ENCODE measurements at places on chromosomes 2 and 18.
A peak's percentile ranks its signal among the peaks of the same experiment; 100 is the strongest.

DNA sequence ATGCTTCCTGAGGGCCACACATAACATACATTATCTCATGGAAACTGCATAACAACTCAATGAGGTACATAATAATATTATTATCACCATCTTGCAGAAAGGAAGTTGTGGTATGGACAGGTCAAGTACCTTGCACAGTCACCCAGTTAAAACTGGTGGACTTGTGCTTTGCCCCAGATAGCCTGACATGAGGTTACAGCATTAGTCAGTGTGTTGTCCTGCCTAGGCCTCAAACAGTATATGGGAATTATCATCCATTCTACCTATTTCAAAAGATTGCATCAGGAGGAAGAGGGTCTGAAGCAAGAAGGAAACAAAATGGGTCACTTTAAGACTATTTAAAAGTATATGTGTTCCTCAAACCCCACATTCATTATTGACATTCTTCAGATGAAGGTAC, 5.4 kb upstream of the ANTXR1 start:
- DNase-seq, result no peak

DNA sequence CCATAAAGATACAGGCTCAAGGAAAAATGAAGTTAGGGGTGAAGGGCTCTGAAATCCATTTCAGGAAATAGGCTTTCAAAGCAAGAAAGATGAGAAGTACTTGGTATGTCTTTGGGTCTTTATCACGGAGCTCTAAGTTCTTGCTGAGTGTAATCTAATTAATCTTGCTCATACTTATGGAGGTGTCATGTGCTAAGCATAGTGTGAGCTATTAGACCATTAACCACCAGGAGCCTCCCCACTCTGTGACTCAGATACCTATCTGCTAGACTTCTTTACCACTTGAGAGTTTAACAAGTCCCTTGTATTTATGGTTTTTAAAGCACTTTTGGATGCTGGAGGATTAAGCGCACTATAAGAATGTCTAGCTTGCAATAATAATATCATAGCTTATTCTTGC, 678.7 kb downstream of the EPHA4 start:
- no peak for DNase-seq

GRCh38 chr2:124884315-124884714, 859.2 kb downstream of the CNTNAP5 start:
- DNase-seq, result no peak

DNA sequence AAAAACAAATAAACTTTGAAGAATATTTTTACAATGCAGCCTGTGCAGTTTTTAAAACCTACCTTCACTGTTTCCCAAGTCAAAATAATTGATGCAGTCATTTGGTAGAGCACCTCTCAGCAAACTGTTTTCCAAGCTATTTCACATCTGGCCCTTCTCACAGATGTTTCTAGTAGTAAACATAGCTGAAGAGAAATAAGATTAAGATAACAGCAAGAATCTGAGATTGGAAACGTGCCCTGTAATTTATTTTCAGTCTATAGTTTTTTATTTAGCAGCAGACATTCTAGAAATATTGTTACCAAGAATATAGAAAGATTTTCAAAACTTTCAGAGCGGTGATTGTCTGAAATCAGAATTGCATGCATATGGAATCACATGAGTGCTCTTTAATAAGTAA, 440.2 kb downstream of the TRIB2 start:
- no peak for DNase-seq

- no peak for DNase-seq
Measured at GRCh38 chr2:155215037-155215707, 516.7 kb downstream of the KCNJ3 start.

DNA sequence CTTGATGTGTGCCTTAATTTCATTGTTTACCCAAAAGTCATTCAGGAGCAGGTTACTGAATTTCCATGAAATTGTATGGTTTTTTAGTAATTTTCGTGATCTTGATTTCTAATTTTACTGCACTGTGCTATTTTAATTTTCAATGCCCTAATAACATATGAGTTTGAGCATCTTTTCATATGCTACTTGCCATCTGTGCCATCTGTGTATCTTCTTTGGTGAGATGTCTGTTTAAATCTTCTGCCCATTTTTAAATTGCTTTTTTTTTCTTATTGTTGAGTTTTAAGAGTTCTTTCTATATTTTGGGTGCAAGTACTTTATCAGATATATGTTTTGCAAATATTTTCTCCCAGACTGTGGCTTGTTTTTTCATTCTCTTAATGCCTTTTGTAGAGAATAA, 165.9 kb downstream of the ST6GAL2 start:
- no peak for DNase-seq

DNA sequence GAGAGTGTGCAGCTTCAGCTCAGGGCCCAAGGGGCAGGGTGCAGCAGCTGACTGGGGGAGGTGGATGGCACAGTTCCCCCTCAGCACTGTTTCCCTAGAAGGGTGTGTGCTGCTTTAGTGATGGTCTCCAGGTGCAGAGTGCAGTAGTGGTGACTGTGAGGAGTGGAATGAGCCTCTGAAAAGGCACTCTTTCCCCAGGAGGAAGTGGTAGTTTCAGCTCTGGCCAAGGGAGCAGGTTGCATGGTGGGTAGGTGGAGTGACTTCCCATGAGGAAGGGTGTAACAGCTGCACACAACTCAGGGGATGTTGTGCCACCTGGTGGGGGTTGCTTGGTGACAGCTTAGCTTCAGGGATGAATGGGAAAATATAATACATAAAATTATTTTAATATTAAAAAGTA, 251.5 kb upstream of the NXPH2 start:
- no peak for DNase-seq

- DNase-seq, result no peak
Measured at GRCh38 chr2:106857882-106858478, 28.0 kb downstream of the ST6GAL2 start.

- DNase-seq, result peak; percentile 22
Measured at GRCh38 chr2:54673501-54673998, 49.9 kb upstream of the EML6 start.

DNA sequence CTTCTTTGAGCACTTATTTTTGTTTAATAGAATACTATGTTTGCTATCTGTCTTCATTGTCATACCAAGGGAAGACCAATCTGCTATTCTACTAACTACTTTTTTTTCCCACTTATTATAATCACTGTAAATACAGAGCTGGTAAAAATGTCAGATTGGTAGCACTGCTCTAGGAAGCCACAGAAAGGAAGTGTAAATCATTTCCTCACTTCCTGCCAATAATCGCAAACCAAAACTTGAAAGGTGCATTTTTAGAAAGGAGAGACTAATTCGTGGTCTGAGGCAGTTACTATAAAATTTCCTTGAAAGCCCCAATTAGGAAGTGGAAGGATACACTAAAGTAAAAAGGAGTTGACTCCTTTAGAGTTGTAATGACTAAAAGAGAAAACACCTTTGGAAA, 13.9 kb upstream of the THSD7B start:
- DNase-seq, result no peak

DNA sequence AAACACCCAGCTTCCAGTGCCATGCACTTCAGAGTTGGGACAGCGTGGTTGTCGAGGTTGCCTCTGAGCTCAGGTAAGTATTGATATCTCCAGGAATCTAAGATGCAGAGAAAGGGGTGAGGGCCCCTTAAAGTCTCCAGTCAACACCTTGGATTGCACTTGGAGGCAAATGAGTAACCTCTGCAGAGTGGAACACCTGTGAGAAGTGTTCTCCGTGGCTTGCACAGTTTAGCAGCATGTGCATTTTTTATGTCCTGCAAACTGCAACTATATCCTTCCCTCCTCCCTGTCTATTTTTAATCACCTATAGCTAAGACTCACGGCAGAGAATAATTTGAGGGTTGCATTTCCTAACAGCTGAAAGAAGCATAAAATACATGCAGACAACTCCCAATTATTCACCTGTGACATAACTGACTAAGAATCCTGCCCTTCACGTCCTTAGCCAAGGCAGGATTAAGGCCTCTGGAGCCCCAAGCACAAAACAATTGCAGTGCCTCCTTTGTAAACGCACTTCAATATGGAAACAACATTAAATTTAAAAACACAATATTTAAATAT, 1.6 kb upstream of the ZNF385B start:
- DNase-seq, result no peak

- DNase-seq, result no peak
Measured at GRCh38 chr2:54545702-54546450, 89.7 kb downstream of the SPTBN1 start.

- no peak for DNase-seq
Measured at GRCh38 chr18:21857871-21858270, 117.3 kb downstream of the MIB1 start.

- DNase-seq, result no peak
Measured at GRCh38 chr2:159650574-159650973, 34.2 kb upstream of the BAZ2B start.

GRCh38 chr2:191860760-191861466, 14.0 kb upstream of the CAVIN2 start:
- DNase-seq, result no peak

DNA sequence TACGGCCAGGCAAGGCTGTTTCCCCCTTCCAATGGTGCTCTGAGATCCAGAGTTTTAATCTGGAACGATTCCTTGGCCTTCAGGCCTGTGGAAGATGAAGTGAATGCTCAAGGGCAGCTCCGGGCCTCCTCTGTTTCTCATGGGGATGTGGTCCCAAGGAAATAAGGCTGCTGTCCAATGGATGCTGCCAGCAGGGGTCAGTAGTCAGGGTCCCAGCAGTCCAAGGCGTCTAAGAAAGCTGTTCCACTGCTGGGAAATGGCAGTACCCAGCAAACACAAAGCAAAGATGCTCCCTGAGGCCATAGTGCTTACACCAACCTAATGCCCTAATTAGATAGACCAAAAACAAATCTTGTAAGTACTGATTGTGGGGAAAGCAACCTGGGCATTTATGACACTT, 12.5 kb downstream of the NMS start:
- no peak for DNase-seq

DNA sequence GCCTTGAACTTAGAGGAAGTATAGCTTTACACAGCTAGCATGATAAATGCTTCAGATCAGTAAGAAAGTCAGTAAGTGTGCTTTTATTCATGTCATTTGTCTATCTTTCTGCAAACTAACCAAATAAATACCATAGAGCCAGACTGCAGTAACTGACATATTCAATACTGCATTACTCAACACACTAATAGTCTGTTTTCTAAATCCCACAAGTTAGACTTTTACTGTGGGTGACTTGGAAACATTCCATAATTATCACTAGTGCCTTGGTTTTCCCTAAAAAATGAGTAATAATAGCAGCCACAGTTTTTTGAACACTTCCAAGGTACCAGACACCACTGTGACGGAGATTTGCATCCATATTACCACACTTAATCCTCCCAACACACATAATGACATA, 33.0 kb downstream of the ACVR1 start:
- DNase-seq, result no peak

GRCh38 chr2:75476761-75477160, 84.0 kb downstream of the EVA1A start:
- no peak for DNase-seq

- DNase-seq, result no peak
Measured at GRCh38 chr2:30759481-30759880, 47.8 kb downstream of the CAPN13 start.
